ENCODE measurements at places on chromosomes 7 and 10.

- DNase-seq, result no peak
These were observed 135.7 kb upstream of the TBX20 start for GRCh38 chr7:35389636-35390035.

GRCh38 chr7:26856176-26856985 lies 8.0 kb downstream of the SKAP2 start:
- DNase-seq, result no peak

- no peak for DNase-seq
These were observed 178.8 kb downstream of the TPK1 start for GRCh38 chr7:144656965-144657517.

- no peak for DNase-seq
These were observed 75.7 kb downstream of the VPS41 start for GRCh38 chr7:38833329-38833728.

GRCh38 chr7:75565132-75565837 lies 73.2 kb downstream of the SPDYE5 start:
- no peak for DNase-seq

- DNase-seq, result no peak
These were observed 63.4 kb upstream of the SRPK2 start for GRCh38 chr7:105452085-105452484.

DNA sequence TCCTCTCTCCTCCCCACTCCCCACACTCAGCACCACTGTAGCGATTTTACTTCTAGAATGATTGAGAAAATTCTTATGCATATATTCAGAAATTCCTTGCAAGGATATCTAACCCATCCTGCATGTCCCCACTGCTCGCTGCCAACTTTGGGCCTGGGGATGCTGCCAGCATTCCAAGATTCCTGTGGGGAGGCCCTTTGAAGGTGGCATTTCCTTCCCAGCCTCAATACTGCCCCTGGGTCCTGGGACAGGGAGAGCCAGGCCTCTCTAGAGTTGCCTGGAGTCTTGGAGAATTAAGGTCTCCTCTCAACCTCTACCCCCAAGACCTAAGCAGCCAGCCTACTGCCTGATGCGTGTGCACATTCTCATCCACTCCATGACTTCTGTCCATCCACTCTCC lies 303.5 kb downstream of the NEBL start:
- DNase-seq, result no peak

DNA sequence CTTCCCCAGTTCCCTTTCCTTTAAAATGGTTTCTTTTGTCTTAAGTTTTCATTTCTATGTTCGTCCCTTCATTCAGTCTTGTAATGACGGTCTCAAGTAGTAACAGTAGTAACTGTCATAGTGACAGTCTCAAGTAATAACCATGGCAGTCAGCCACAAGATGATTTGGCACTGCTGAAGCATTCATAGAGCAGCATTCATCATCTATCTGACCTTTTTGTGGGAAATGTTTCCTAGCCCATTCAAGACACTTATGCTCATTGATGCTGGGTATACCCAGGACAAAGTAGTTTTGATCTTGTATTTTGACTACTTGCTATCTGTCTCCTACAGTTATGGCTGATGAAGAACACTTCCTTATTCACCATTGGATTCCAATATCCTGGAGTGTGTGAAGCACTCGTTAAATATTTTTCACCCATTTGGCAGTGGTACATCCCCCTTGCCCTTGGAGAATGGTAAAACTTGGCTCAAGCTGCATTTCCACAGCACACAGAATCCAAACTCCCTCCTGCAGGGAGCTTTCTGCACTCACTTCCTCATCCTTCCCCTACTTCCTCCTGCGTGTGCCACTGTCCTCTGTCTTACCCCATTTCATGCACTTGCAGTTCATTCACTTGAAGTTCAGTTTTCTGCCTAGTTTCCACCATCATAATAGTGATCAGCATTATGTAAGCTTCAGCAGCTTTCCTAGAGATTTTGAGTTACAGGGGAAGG lies 19.0 kb downstream of the GIMAP4 start:
- no peak for DNase-seq

GRCh38 chr7:71220210-71220695 lies 88.3 kb downstream of the GALNT17 start:
- no peak for DNase-seq

DNA sequence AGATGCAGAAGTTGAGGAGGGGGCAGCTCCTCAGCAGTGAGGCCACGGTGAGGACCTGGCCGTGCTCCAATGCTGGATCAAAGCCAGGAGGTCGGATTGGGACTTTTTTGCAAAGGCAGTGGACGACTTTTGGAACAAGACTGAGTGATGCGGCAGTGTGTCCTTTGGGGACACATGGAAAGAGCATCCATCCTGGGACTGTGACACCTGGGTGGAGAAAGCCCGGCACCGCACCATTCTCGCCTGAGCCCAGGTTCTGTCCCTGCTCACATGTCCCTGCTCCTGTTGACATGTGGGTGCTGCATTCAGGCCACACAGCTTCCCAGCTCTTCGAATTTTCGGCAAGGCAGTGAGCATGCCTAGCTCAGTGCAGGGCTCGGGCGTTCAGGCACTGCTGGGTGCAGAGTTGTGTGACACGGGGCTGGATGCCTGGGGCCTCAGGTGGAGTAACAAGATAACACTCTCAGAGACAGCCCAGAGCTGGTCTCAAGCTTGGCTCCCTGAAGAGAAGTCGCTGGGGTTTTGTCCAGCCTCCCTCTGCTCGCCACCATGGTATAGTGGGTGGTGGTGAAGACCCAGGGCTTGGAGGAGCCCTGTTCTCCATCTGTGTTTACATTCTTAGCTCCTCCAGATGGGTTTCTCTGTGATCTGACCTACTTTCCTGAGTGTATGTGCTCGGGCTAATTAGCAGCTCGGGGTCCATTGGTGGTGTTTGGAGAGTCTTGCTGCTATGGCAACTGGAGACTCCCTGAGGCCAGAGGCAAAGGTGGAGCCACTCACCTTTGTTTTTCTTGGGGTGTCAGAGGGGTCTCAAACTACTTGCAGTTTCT lies 111.7 kb upstream of the BTBD16 start:
- no peak for DNase-seq
